NCI-H748 treated with DMSO at 0.1 percent for 48 hours (cell line): ENCODE measurements at places on chromosomes 4 and X.
A peak's percentile ranks its signal among the peaks of the same experiment; 100 is the strongest.

GRCh38 chr4:42914937-42915336, 22.4 kb downstream of the GRXCR1 start:
- no peak for DNase-seq

- peak; percentile 31 for DNase-seq
Observed at GRCh38 chr4:73729534-73730165, 10.7 kb upstream of the CXCL8 start.

- no peak for DNase-seq
Observed at GRCh38 chr4:120082251-120082650, 15.6 kb upstream of the MAD2L1 start.

- DNase-seq: no peak
Observed at GRCh38 chr4:48249378-48249777, 20.3 kb downstream of the TEC start.

GRCh38 chrX:115390078-115390477, 100.6 kb downstream of the LUZP4 start:
- DNase-seq: no peak

GRCh38 chr4:54541426-54542118, 116.2 kb upstream of the KIT start:
- DNase-seq: no peak

- DNase-seq: no peak
Observed at GRCh38 chrX:38275615-38276014, 51.7 kb downstream of the RPGR start.

DNA sequence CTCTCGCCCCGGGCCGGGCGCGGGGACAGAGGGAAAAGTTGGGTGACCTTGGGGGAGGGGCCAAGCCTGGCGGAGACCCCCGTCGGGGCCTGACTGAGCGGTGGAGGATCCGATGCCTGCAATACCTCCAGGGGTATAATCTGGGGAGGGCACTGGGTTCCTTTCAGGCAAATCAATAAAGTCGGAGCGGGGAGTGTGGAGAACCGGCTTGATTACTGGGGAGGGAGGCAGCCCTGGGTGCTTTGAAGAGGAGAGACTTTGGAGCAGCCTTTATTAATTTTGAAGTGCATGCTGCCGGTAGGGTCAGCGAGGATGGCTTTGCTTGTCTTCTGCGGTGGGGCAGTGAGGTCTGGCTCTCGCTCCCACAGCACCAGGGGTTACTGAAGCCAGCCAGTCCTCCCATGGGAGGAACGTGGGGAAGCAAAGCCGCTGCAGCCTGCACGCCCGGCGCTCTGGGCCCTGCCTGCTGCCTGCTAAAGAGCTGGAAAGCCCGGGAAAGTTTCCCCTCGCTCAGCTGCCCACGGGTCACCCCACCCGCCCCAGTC, 403 bp upstream of the LGI2 start:
- DNase-seq: peak; percentile 11

- no peak for DNase-seq
Observed at GRCh38 chrX:1425381-1425780, 27.3 kb downstream of the ASMTL start.

- no peak for DNase-seq
Observed at GRCh38 chr4:181579486-181579885, 663.7 kb upstream of the TENM3 start.

DNA sequence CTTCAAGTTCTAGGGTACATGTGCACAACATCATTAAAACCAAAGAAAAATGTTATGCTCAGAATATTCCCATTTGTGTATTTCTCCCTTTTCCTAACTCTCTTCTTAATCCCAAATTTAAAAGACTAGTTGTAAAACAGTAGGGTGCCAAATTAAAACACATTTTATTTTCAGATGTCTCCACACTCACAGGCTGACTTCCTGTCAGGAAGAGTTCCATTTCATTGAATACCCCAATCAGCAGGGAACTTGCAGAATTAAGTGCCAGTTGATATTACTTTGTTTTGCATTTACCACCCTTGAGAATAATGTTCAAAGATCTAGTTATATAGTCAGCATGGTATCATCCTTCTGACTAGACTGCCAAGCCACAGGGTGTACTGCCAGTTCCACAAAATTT, 207.9 kb downstream of the MAB21L2 start:
- DNase-seq: no peak

DNA sequence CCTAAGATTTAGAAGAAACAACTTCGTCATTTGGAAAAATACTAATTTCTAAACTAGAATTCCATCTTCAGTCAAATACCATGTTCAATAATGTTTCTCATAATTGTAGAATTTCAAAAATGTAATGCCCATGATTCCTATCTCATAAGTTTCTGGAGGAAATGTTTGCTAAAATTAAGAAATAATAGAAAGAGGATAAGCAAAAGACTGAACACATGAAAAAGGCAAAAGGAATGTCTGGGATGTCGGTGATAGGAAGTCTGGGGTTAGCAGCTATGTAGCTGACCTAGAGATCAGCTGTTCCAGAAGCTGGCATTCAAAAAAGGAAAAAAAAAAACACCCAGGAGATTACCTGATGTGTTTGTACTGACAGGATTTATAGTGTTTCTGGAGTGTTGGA, 18.9 kb upstream of the PCDH10 start:
- DNase-seq: no peak

DNA sequence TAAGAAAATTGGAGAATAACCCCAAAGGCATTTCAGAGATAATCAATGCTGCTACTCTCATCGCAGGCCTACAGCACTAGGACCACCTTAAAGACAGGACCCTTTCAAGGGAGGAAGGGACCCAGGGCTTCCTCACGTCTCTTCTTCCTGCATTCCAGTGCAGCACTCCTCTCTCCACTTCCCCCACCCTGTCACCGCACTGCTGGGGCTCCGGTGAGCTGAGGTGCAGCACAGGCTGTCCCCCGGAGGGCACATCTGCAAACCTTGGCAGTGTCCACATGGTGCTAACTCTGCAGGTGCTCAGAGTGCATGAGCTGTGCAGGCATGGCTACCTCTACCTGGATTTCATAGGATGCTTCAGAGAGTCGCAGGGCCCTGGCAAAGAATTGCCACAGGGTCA, 305.6 kb downstream of the DCHS2 start:
- DNase-seq: no peak

GRCh38 chr4:116942315-116942714, 143.1 kb downstream of the TRAM1L1 start:
- no peak for DNase-seq

DNA sequence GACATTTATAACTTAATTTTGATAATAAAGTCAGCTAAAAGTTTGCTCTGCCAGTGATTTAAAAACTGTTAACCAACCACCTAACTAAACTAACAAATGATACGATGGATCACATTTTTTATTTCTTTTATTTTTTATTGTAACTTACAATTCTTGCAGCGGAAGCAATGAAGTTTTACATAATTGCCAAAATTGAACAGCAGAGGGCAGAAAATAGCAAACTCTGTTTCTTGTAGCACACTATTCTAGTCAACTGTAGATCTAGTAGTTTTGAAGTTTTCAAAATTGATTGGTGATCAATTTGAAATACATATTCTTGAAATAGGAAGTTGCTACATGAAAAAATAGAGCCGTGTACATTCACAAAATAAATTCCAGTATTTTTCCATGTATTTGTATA, 2.8 kb upstream of the GRIA2 start:
- peak; percentile 25 for DNase-seq

- no peak for DNase-seq
Observed at GRCh38 chr4:128978985-128979384, 114.4 kb downstream of the SCLT1 start.

DNA sequence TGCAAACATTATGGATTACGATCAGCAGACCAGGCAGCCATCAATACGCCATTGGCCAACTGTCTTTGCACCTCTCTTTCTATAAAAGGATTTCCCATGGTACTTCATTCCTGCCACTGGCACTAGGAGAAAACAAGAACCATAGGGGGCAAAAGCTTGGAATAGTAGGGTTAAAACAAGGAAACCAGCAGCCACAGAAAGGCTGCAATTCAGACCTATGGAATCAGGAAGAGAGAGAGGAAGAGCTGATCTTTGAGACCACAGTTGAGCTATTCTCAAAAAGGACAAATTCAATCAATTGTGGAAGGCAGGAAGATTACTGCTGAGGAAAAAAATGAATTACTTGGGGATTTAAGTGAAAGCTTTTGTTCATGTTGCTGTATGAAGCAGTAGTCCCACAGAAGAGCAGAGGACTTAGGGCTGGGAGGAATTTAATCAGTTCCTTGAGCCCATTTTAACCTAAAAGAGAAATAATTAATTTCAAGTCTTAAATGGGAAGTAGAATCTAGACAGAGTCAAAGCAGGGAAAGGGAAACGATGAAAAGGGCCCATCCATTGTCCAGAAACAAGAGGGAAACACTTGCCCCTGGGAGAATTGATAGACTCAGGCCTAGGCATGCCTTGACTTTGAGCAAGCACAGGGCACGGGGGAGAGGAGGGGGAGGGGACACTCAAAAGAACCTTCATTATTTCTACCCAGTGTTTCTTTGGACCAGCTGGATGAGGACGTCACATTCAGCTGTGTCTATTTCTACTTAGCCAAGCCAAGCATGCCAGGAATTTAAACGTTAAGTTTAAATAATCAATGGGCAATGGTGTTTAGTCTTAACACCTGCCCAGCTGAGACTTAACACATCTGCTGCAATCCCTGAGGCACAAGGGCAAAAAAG, 50.7 kb downstream of the SCD5 start:
- DNase-seq: no peak

DNA sequence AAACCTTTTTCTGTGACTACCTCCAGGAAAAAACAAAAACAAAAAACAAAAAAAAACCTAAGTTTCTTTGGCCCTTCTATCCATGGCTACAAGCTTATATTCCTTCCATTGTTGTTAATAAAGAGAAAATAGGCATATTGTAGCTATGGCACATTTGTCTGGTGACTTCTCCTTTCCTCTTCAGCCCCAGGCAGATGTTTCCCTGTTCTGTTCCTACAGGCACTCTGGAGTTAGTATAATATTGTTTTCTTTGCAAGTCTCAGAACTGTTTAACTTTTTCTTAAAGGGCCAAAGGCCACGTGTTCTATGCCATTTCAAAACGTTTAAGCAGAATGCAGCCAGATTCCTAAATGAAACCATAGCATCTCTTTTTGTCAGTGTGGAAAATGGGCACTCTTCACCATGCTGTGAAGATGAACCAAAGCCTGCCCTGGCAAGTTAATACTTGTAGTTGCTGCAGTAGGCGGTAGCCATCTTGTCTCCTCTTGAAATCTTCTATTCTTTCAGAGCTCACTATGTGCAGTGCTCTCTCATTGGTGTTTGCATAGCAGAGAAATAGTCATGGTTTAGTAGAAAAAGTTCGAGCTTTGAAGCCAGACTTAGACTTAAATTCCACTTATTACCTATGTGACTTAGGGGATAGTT, 44.8 kb upstream of the MTMR1 start:
- DNase-seq: no peak

DNA sequence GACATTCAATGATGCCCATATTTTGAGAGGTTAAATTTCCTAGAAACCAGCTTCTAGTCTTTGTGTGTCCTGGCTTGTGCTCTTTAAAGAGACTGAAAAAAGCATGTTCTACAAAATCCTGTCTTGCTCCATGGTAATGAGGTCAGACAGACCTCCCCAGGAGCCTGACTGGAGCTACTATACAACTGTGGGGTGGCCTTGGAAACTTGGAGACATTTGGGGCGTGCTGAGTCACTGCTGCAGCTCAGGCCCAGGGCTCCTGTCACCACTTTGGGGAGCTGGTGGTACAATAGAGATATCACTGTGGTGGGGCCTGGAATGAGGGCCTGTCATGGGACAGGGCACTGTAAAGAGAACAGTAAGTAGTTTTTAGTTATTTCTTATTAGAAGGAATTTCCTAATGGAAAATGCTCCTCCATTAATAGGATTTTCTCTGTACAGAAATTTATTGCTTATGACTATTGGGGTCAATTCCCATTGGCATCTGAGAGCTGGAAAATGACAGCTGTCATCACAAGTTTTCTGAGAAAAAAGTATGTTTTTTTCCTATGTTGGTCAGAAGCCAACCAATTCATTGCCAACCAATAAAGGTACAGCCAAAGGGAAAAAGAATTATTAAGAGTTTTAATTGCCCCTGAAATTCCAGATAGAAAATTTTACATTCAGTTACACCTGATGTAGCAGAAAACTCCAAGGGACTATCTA, 207.4 kb upstream of the JADE1 start:
- no peak for DNase-seq
